ENCODE measurements at places on chromosomes 5 and 9. TPM values are rescaled to one million over a fixed set of nuclear protein-coding genes. Genes with fewer than 3 reads are reported as not detected.

GRCh38 chr9:81634915-81635516 lies 54.3 kb downstream of the TLE1 start:
- H3K4me3 ChIP-seq = no peak overlapping the region
- no peaks in the 10 kb centered on the region for H3K27me3 ChIP-seq
- DNase-seq = no peak
- H3K27ac ChIP-seq = no peak overlapping the region
- H3K36me3 ChIP-seq = no peaks in the 10 kb centered on the region

DNA sequence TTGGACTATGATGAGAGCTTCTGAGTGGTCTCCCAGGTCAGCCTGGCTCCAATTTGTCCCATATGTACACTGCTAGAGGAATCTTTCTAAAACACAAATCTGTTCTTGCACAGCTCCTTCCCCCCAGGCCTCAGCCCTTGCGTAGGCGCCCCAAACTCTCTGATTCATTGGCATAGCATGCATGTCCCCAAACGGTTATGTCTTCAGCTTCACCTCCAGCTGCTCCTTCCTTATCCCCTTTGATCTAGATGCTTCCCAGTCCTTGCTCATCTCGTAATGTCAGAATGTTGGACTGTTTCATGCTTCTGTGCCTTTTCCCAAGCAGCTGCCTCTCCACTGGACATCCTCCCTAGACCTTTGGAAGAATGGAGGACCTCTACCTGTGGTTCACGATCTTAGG lies 60.1 kb upstream of the BASP1 start:
- H3K27ac ChIP-seq = no peak overlapping the region
- no peaks in the 10 kb centered on the region for H3K4me1 ChIP-seq
- H3K36me3 ChIP-seq = no peaks in the 10 kb centered on the region
- no peak overlapping the region for H3K4me3 ChIP-seq

- no peak for DNase-seq
- no peaks in the 10 kb centered on the region for H3K27me3 ChIP-seq
- no peaks in the 10 kb centered on the region for H3K4me1 ChIP-seq
- peaks cover 8% of the 10 kb centered on the region for H3K36me3 ChIP-seq
Observed at GRCh38 chr5:59209758-59210359, 627.0 kb downstream of the RAB3C start.

DNA sequence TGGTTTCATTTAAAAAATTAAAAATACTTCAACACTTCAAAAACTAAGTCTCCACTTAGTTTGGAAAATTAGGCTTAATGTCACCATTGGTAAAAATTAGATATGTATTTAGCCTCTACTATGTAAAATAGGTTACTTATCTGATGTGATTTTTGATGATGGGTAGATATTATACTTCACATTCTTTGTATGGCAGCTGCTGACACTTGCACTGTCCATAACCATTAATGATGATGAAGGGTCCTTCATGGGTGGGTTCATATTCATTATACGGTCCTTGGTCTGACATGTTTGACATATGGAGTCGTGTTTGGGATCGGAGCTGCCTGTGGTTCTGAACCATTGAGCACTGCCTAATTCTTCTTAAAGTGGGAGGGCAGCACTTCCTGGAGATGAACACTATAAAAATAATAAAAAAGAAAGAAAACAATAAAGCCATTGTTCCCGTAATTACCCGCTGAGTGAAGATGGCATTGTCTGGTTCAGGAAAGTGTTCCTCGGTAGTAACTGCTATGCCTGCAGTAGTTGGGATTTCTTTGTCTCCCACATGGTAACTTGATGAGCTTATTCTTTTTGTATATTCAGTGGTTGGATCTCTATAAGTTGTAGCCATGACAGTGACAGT lies 2.2 kb downstream of the LRRTM2 start:
- H3K27me3 ChIP-seq = no peaks in the 10 kb centered on the region
- peaks cover 5% of the 10 kb centered on the region for H3K4me1 ChIP-seq
- H3K36me3 ChIP-seq = no peaks in the 10 kb centered on the region

GRCh38 chr9:137694962-137695875 lies 76.4 kb downstream of the EHMT1 start:
- no peak overlapping the region for H3K4me3 ChIP-seq
- no peak for DNase-seq
- no peaks in the 10 kb centered on the region for H3K36me3 ChIP-seq
- H3K27ac ChIP-seq = no peak overlapping the region
- H3K27me3 ChIP-seq = no peaks in the 10 kb centered on the region

- no peaks in the 10 kb centered on the region for H3K27me3 ChIP-seq
- H3K4me1 ChIP-seq = no peaks in the 10 kb centered on the region
- no peak overlapping the region for H3K27ac ChIP-seq
Observed at GRCh38 chr5:155402927-155403640, 389.5 kb downstream of the KIF4B start.

DNA sequence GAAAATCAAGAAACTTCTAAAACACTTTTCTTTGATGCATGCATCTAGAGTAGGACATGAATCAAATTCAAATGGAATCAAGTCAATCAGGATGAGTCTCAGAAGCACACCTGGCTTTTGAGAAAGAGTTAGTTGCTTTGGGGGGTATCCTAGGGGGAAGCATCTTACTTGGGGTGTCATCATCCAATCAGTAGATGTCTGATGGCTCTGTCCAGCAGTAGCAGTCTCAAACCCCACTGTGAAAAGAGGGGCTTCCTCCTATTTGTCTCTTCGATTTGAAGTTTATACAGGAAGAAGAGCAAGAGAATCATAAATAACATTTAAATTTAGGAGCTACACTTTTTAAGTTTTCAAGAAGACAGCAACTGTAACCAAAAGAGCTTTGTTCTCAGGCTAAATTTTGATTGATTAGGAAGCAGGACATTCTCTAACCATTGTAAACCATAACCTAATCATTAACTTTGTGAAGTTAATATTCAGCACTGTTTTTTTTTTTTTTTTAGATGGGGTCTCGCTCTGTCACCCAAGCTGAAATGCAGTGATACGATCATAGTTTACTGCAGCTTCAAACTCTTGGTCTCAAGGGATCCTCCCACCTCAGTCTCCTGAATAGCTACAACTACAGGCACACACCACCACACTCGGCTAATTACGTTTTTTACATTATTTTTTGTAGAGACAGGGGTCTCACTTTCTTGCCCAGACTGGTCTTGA lies 614.7 kb downstream of the CSNK1G3 start:
- no peaks in the 10 kb centered on the region for H3K4me1 ChIP-seq
- H3K36me3 ChIP-seq = no peaks in the 10 kb centered on the region
- H3K27me3 ChIP-seq = no peaks in the 10 kb centered on the region
- no peak for DNase-seq
- H3K4me3 ChIP-seq = no peak overlapping the region
- no peak overlapping the region for H3K27ac ChIP-seq

- H3K4me1 ChIP-seq = no peaks in the 10 kb centered on the region
- no peaks in the 10 kb centered on the region for H3K27me3 ChIP-seq
- no peak for DNase-seq
Observed at GRCh38 chr9:117074784-117075520, 339.9 kb downstream of the ASTN2 start.

- H3K27ac ChIP-seq = no peak overlapping the region
- H3K27me3 ChIP-seq = no peaks in the 10 kb centered on the region
- DNase-seq = no peak
Observed at GRCh38 chr5:15858326-15858725, 321.3 kb downstream of the MARCHF11 start.

DNA sequence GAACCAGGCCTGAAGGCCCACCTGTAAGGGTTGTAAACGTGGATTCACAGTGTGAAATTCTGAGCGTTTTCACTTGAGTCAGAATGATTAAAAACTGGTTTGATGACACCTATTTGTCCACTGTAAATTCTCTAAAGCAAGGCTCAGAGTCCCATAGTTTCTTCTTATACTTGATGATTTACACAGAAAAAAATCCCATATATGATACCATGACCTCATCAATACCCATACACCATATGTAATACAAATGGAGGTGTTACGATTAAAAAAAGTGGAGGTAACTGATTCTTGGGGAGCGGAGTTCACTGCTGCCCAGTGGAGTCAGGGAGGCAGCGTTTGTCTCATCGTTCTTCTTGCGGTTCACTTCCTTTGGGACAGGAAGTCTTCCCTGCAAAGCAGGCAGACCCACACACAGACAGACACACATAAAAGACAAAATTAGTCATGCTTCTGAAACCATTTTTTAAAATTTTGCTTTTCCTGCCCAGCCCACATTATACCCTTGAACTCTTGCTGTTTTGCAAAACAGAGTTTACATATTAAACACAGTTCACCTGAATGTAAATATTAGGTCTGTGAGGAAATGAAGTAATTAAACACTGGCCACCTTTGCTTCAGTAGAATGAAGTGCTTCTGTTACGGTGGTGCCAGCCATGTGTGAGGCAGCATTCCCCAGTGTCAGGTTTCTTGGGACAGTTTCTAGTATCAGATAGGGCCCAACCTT lies 26.2 kb downstream of the NREP start:
- H3K4me1 ChIP-seq = no peaks in the 10 kb centered on the region
- no peak overlapping the region for H3K4me3 ChIP-seq
- DNase-seq = no peak
- H3K27me3 ChIP-seq = no peaks in the 10 kb centered on the region

GRCh38 chr9:89686621-89687020 lies 81.8 kb downstream of the GADD45G start:
- no peaks in the 10 kb centered on the region for H3K36me3 ChIP-seq
- DNase-seq = no peak
- no peak overlapping the region for H3K27ac ChIP-seq
- H3K27me3 ChIP-seq = no peaks in the 10 kb centered on the region

GRCh38 chr5:22910523-22910922 lies 57.4 kb upstream of the CDH12 start:
- no peaks in the 10 kb centered on the region for H3K4me1 ChIP-seq
- H3K27ac ChIP-seq = no peak overlapping the region
- no peaks in the 10 kb centered on the region for H3K27me3 ChIP-seq
- H3K4me3 ChIP-seq = no peak overlapping the region
- H3K36me3 ChIP-seq = no peaks in the 10 kb centered on the region
- DNase-seq = no peak

DNA sequence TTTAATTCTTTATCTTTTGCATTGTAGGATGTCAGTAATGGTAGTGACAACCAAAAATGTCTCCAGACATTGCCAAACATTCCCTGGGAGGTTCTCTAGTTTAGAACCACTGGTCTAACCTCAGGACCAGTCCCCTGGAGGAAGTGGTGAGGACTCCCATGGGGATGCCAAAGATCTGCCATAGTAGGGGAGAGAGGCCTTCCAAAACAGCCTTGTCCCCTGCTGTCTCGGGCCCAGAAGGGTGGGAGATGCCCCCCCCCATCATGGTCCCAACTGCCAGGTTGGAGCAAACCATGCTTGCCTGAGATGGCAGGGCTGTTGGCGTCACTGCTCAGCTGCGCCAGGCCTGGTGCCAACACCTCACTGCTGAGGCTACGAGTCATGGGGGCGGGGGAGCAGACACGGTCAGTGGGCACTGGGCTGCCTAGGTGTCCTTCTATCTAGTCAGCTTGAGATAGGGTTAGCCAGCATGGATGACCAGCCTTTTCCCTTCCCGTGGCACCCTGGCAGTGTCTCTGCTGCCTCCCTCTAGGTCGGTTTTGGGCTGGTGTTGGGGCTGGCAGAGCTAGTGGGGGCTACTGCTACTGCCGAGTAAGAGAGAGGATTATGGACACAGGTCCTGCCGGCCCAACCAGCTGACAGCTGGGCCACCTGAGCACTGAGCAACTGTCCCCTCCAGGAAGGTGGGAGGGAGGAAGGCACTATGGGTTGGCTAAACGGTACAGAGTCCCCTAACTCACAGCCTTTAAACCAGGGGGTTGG lies 8.3 kb upstream of the CXXC5 start:
- no peak overlapping the region for H3K27ac ChIP-seq
- no peak overlapping the region for H3K4me3 ChIP-seq
- peaks cover 35% of the 10 kb centered on the region for H3K4me1 ChIP-seq
- no peak for DNase-seq

DNA sequence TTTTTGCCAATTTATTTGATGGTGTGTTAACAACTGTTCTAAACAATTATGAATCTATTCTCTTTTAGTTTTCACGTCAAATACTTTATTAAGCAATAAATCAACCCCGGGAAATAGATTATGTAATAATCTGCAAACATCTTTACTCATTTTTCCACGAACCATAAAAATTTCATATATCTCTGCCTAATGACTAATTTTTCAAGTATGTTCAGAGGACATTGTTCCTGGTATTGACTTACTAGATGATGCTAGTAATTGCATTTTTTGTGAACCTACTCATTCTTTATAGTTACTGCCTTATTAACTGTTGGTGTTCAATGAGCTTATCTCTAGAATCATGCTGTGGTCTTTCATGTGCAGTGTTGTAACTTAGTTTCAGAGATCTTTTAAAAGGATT lies 41.0 kb upstream of the FBN2 start:
- H3K27ac ChIP-seq = no peak overlapping the region
- no peak overlapping the region for H3K4me3 ChIP-seq
- no peak for DNase-seq

- no peak overlapping the region for H3K4me3 ChIP-seq
- DNase-seq = no peak
- no peaks in the 10 kb centered on the region for H3K27me3 ChIP-seq
- H3K4me1 ChIP-seq = no peaks in the 10 kb centered on the region
- H3K36me3 ChIP-seq = no peaks in the 10 kb centered on the region
Observed at GRCh38 chr5:111197523-111197922, 26.7 kb upstream of the CAMK4 start.

- H3K27me3 ChIP-seq = no peaks in the 10 kb centered on the region
- no peak for DNase-seq
- H3K36me3 ChIP-seq = no peaks in the 10 kb centered on the region
- H3K4me1 ChIP-seq = peaks cover 13% of the 10 kb centered on the region
- no peak overlapping the region for H3K4me3 ChIP-seq
- no peak overlapping the region for H3K27ac ChIP-seq
Observed at GRCh38 chr5:159244163-159244562, 18.9 kb upstream of the UBLCP1 start.

DNA sequence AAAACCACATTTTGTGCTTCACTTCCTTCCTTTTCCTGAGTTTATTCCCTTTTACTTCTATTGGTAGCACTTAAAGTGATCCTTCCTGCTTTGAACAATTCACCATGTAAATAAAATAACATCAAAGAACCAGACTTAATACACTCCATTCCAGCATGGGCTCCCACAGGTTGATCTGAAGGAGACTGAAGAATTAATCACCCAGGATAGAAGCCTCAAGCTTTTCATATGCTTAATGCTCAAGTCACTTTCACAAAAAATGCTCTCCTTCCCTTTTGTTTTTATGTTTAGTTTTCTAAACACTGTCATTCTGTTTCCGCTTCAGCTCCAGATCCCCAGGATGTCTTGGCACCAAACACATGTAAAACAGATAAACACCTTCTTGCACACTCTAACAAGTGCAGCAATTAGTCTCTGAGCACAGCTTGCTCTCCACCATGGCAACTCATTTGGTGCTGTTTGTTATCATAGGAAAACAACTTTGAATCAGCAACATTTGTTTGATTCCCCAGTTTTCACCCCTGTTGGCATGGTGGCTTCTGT lies 37.0 kb downstream of the DMRTA1 start:
- H3K4me1 ChIP-seq = no peaks in the 10 kb centered on the region
- H3K36me3 ChIP-seq = no peaks in the 10 kb centered on the region
- no peak for DNase-seq
- no peaks in the 10 kb centered on the region for H3K27me3 ChIP-seq
- no peak overlapping the region for H3K27ac ChIP-seq

Gene SLC6A3
- 4.3 TPM for total RNA-seq

Gene IL33
- 42.9 TPM for total RNA-seq

Gene SPATA31A3
- not detected for total RNA-seq

Gene CRB2
- 0.09 TPM for total RNA-seq

Gene ZBTB34
- total RNA-seq = 14.1 TPM

Gene CCDC152
- 0.96 TPM for total RNA-seq
